ENCODE measurements at places on chromosomes 16 and 17.

- no peak for DNase-seq
These were observed 33.6 kb downstream of the TEKT5 start for GRCh38 chr16:10660950-10661635.

- DNase-seq, result no peak
These were observed 19.0 kb upstream of the CALB2 start for GRCh38 chr16:71339236-71340171.

DNA sequence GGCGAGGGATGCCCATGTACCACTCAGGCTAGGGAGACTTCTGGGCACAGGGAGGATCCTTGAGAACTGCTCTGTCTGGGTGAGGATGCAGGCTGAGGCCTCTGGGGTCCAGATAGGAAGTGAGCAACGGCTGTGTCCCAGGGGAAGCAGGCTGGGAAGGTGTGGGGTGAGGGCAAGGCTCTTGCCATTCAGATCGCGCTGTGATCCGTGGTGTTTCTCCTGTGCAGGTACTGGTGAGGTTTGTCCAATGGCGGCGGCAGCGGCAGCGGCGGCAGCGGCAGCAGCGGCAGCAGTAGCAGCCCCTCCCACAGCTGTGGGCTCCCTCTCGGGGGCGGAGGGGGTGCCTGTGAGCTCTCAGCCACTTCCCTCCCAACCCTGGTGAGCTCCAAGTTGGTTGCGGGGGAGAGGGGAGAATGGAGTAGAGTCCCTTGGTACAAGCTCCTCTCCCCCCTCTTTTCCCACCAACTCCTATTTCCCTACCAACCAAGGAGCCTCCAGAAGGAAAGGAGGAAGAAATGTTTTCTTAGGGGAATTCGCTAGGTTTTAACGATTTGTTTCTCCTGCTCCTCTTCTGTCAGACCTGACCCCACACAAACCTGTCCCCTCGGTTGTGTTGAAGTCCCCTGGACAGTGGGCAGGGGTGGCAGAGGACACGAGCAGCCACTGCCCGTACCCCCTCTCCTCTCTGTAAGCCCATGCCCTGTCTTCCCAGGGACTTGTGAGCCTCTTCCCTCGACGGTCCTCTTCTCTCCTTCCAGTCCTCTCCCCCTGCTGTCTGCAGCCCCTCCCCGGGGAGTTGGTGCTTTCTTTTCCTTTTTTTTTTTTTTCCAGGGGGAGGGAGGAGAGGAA lies 1.9 kb upstream of the PRRT2 start:
- DNase-seq, result peak; percentile 34

- no peak for DNase-seq
These were observed 8.6 kb upstream of the PECAM1 start for GRCh38 chr17:64399071-64399766.

GRCh38 chr17:57340160-57340981 lies 84.0 kb downstream of the MSI2 start:
- no peak for DNase-seq

- peak; percentile 52 for DNase-seq
These were observed 14.2 kb upstream of the CD300A start for GRCh38 chr17:74452033-74452840.
